Peyer's patch (tissue), 4 donors: ENCODE measurements at places on chromosomes 16 and 17.

- DNase-seq = peak; percentile 85
Observed at GRCh38 chr17:7841396-7841914, 7.4 kb downstream of the KDM6B start.

- no peak for DNase-seq
Observed at GRCh38 chr16:70715860-70716357, 30.1 kb upstream of the MTSS2 start.

- DNase-seq = no peak
Observed at GRCh38 chr17:60712675-60713074, 35.0 kb downstream of the BCAS3 start.

DNA sequence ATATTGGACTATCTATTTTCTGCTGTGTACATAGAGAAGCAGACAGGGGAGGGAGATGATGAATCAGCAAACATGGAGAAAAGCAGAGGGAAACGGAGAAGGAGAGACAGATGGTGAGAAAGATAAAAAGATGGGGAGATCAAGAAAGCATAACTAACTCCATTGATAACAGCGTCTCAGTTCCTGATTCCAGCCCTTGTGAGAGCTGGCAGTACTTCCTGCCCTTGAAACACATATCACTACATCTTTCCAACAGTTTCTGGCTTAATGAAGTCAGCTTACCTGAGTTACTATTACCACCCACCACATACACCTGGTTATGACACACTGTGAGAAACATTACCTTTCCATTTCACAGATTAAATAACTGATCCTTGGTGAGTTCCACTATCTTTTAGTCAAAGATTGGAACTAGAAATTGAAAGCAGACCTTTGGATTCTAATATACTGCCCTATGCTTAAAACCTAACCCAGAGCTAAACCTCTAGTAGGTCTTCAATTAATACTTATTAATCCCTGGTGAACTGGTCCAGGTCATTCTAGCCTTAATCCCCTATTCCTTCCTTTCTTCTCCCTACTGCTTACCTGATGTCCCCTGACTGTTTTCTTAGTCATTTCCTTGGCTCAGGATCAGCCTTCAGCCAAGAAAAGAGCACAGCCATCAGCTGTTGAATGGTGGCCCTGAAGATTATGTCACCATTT, 346.6 kb upstream of the CCL2 start:
- no peak for DNase-seq

- no peak for DNase-seq
Observed at GRCh38 chr16:81174644-81175324, 63.7 kb upstream of the BCO1 start.

- DNase-seq = no peak
Observed at GRCh38 chr16:85167589-85168537, 55.6 kb upstream of the CIBAR2 start.

GRCh38 chr17:74464730-74465377, 1.6 kb upstream of the CD300A start:
- DNase-seq = no peak

DNA sequence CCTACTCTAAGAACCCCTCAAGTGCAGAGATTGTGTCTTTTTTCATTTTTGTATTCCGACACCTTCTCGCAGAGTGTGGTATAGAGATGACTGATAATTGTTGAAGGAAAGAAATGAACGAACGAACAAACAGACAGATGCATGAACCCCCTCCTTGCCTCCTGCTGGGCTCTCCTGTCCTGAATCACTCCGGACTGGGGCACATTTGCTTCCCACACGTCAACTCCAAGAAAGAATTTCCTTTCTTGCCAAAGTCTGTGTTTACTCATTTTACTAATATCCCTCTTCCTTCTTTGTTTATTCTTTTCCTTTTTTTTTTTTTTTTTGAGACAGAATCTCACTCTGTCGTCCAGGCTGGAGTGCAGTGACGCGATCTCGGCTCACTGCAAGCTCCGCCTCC, 37.5 kb upstream of the BHLHA9 start:
- DNase-seq = no peak

GRCh38 chr17:28151001-28151400, 108.5 kb downstream of the NLK start:
- no peak for DNase-seq

DNA sequence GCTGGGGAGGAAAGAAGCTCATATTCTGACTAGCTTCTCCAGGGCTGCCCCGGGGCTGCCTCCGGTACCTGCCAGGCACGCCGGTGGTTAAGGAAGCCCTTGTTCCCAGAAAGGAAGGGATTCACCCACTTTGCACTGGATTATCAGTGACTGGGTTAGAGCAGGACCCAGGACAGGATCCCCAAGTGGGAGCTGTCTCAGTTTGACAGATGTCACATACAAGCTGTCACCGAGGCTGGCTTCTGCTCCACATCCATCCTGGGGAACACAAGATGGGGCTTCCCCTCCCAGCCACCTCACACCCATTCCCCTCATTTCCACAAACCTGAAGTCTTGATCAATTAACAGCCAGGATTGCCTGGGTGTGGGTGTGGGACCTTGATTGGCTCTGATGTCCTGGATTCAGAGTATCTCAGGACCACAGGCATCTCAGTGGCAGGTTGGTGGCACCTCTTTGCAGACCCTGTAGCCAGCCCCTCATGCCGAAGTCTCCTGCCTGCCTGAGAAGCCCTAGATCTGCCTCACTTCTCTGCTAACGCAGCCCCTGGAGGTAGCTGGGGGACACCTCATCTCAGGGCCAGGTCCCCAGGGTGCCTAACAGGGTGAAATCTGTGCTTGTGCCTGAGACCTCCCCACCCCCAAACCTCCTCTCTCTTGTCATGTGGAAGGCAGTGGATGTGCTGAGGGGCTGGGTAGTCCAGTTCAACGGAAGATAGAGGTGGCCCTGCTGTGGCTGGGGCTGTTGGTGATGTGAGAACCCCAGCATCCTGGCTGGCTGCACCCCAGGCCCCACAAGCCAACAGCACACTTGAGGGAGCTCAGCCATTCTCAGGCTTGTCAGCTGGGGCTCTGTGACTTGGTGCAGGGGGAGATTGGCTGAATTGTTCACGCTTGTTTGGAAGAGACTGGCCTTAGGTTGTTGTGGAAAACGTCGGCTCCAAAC, 1.4 kb downstream of the CACNG5 start:
- no peak for DNase-seq

DNA sequence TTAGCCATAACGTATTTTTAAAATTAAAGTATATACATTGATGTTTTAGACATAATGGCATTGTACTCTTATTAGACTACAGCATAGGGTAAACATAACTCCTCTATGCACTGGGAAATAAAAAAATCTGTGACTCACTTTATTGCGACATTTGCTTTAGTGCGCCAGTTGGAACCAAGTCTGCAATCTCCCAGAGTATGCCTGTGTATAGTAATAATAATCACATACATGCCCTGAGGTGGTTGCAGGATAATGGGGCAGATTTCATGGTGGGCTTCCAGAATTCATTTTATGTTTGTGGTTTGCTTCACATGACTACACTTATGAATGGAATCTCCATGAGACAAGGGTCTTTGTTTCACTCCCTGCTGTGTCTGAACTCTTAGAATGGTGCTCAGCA, 66.9 kb upstream of the N4BP1 start:
- no peak for DNase-seq

GRCh38 chr16:7602291-7602950, 269.8 kb downstream of the RBFOX1 start:
- no peak for DNase-seq

- no peak for DNase-seq
Observed at GRCh38 chr16:49461517-49461951, 87.9 kb downstream of the C16orf78 start.

DNA sequence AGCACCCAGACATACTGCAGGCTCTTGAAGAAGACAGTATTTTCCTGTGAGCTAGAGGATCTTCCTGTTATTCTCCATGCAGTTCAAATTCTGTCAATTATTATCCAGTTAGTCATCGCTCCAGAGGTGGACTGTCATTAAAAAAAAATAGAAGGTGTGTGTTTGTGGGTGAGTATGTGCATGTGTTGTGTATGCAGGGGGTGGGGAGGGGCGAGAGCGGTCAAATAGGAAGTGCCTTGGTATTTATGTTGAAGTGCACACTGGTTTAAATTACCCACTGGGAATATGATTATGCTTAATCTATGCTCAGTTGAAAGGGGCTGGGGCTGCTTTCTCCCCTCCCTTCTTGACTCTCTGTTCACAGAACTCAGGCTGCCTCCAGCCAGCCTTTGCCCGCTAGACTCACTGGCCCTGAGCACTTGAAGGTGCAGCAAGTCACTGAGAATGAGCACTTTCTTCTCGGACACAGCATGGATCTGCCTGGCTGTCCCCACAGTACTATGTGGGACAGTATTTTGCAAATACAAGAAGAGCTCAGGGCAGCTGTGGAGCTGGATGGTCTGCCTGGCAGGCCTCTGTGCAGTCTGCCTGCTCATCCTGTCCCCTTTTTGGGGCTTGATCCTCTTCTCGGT, at the start of gene HSD17B2:
Gene HSD17B2, plus strand, starts transcription at position 273 of the 632 bp plus-strand sequence. Its CDS starts 172 bp downstream, at position 445.
- peak; percentile 83 for DNase-seq

DNA sequence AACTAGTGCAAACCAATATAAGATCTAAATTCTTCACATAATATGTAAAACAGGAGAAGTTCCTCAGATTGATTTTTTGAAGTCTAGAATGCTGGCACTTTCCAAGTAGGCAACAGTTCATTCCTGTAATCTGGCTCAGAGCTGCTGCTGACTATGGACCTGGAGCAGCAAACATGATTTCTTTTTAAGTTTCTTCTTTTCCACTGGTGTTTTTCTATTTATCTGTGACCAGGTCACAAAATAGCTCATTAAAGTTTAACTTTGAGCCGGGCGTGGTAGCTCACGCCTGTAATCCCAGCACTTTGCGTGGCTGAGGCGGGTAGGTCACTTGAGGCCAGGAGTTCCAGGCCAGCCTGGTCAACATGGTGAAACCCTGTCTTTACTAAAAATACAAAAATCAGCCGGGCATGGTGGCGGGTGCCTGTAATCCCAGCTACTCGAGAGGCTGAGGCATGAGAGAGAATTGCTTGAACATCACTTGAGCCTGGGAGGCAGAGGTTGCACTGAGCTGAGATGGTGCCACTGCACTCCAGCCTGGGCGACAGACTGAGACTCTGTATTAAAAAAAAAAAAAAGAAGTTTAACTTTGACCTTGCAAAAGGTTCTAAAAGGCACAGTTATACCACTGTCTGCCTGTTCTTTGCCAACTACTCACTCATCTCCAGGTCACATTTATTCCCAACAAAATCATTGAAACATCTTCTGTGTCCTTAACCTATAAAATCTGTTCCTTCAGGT, 29.4 kb upstream of the SLC13A2 start:
- DNase-seq = peak; percentile 59

GRCh38 chr16:3611146-3611975, at the start of gene SLX4:
Gene SLX4, minus strand, starts transcription at chr16:3611606. Its CDS starts 2,642 bp downstream, at chr16:3608964.
- peak; percentile 88 for DNase-seq

DNA sequence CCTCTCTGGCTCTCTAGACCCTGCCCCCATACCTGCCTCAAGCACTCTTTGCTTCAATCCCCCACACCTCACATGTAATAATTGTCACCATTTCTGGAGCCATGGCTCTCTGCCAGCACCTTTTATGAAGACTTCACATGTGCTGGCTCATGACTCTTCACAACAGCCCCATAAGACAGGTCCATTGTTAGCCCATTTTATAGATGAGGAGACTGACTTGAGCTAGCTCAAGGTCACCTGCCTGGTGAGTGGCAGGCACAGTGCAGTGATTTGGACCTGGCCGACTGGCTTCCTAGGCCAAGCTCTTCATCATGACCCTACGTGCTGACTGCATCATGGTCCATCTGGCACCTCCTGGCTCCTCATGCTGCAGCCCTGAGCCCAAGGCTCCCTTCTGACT, 25.0 kb downstream of the FAM20A start:
- DNase-seq = no peak

DNA sequence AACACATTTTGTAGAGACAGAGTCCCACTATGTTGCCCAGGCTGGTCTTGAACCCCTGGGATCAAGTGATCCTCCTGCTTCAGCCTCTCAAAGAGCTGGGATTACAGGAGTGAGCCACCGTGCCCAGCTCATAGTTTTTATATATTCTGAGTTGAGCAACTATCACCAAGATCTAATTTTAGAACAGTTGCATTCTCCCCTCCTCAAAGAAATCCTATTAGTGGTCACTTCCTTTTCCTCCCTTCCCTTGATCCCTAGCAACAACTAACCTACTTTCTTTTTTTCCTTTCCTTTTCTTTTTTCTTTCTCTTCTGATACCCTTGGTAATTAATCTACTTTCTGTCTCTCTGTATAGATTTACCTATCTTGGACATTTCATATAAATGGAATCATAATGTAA, 61.5 kb upstream of the B4GALNT2 start:
- DNase-seq = no peak

GRCh38 chr17:42908872-42909700, 8.5 kb downstream of the G6PC1 start:
- no peak for DNase-seq

GRCh38 chr16:22395960-22396359, 21.5 kb upstream of the CDR2 start:
- no peak for DNase-seq

- DNase-seq = no peak
Observed at GRCh38 chr16:4450931-4451519, 23.4 kb downstream of the NMRAL1 start.

GRCh38 chr17:34399725-34400124, 36.7 kb upstream of the CCL1 start:
- DNase-seq = no peak

- DNase-seq = no peak
Observed at GRCh38 chr17:72714357-72714966, 378.0 kb downstream of the SLC39A11 start.

DNA sequence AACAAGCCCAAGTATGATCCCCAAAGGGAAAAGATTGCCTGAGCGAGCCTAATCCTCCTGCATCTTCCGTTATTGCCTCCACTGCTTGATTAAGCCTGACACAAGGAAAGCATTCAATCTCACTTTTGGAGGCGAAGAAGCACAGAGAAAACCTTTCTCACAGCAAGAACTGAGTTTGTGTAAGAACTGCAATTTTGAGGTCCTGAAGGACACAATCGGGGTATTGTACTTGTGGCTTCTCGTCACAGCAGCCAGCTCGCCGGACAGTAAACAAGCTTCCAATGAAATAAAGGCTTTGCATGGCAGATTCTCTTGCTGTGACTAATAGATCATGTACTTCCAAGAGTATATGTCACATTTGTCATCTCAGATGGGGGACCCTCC, 18.7 kb upstream of the FOXF1 start:
- no peak for DNase-seq

DNA sequence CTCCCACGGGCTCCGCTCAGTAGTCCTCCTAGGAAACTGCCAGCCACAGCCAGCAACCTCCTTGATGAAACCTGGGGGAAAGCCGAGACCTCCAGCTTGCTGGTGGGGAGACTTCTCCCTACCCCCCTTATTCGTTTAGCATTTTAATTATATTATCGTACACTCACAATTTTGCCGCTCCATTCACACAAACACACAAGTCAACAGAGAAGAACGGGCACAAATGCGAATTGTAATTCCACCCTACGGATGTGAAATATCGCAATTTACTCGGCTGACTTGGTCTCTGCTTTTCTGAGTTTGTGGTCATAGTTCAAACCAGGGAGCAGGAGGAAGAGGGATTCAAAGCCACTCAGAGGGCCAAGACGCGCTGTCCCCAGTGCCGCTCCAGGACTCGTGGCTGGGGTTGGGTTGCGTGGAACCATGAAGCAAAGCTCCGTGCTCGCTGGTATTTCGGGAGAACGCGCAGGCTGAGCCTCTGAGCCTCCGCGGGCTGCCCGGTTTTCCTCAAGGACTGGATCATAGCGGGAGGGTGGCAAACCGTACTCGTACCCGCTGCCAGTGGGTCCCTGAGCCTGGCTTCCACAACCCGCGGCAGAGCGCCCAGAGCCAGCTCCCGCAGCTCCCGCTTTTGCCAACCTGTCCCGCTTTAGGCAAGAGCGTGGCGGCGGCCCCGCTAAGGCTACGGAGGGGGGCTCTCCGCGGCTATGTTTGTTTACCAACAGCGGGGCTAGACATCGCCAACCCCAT, 2.0 kb downstream of the LHX1 start:
- DNase-seq = no peak
